Central memory CD8-positive, alpha-beta T cell (primary cell): ENCODE measurements at places on chromosomes 4 and X.

DNA sequence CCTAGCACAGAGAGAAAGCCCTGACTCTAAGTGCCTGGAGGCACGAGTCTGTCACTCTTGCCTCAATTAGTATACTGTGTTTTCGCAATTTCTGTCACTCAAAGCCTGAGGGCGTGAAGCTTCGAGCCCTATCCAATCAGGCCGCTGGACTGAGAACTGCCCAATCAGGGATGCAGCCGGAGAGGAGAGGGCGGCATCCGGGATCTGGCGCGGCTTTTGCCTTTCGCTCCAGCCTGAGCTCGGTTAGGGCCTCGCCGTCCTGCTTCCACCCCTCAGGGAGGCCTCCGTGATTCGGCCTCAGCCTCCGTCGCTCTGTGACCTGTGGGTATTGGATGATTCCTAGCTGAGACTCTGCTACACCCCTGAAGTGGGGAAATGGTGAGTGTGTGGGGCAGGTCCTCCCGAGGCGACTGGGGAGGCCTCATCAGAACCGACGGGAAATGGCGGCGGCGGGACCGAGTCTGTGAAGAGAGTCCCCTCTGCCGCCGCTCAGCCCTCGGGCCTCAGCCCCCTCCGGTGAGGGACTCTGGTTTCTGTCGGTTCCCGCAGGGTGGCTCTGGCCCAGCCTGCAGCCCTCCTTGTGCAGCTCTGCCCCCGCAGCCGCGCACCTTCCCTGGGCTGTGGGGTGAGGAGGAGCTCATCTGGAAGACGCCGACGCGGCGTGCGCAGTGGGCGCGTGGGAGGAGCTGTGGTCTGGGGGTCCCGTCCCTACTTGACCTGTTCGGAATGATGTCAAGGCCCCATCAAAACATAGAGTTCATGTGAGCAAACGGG is 48.5 kb downstream of the ZNF141 start:
- peaks cover 12% of the 10 kb centered on the region for H3K4me1 ChIP-seq
- no peak overlapping the region for H3K27ac ChIP-seq
- H3K4me3 ChIP-seq: no peak overlapping the region
- H3K36me3 ChIP-seq: peaks cover 3% of the 10 kb centered on the region
- DNase-seq: no peak
- no peaks in the 10 kb centered on the region for H3K27me3 ChIP-seq

- no peak overlapping the region for H3K4me3 ChIP-seq
- H3K27me3 ChIP-seq: no peaks in the 10 kb centered on the region
- no peak overlapping the region for H3K27ac ChIP-seq
- peaks cover 68% of the 10 kb centered on the region for H3K4me1 ChIP-seq
- no peak for DNase-seq
Measured at GRCh38 chrX:63744850-63745394, 40.1 kb downstream of the ARHGEF9 start.

GRCh38 chr4:129908117-129908516 is 812.2 kb downstream of the C4orf33 start:
- H3K36me3 ChIP-seq: no peaks in the 10 kb centered on the region
- H3K4me3 ChIP-seq: no peak overlapping the region
- no peak for DNase-seq
- no peaks in the 10 kb centered on the region for H3K4me1 ChIP-seq
- H3K27me3 ChIP-seq: no peaks in the 10 kb centered on the region

DNA sequence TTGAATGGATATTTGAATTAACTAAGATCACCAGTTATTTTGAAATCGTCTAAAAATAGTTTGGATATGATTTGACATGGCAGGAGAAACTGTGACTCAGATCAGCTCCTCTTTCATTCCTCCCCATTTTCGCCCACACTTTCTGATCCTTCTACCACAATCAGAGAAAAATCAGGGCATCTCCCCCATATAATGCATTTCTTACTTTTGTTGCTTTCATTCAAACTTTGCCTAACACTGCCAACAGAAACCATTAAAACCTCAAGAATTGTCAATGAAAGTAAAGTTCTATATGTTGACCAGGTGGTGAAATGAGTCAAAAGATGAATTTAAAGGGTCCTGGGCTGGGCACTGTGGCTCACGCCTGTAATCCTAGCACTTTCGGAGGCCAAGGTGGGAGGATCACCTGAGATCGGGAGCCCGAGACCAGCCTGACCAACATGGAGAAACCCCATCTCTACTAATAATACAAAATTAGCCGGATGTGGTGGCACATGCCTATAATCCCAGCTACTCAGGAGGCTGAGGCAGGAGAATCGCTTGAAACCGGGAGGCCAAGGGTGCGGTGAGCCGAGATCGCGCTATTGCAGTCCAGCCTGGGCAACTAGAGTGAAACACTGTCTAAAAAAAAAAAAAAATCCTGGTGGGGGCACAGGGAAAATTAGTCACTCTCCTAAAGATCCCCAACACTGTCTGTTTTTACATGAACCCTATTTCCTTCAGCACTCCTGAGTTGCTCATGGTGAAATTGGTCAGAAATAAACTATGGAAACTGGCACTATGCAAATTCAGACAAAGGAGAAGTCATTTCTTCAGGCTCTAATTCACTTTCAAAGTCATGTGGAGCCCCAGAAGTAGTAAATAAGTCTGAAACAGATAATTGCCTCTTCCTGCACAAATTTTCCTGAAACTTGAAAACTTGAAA is 122.8 kb upstream of the NOCT start:
- no peak overlapping the region for H3K4me3 ChIP-seq
- H3K4me1 ChIP-seq: no peaks in the 10 kb centered on the region
- H3K36me3 ChIP-seq: no peaks in the 10 kb centered on the region
- peaks cover 18% of the 10 kb centered on the region for H3K27me3 ChIP-seq
- H3K27ac ChIP-seq: no peak overlapping the region
- no peak for DNase-seq

DNA sequence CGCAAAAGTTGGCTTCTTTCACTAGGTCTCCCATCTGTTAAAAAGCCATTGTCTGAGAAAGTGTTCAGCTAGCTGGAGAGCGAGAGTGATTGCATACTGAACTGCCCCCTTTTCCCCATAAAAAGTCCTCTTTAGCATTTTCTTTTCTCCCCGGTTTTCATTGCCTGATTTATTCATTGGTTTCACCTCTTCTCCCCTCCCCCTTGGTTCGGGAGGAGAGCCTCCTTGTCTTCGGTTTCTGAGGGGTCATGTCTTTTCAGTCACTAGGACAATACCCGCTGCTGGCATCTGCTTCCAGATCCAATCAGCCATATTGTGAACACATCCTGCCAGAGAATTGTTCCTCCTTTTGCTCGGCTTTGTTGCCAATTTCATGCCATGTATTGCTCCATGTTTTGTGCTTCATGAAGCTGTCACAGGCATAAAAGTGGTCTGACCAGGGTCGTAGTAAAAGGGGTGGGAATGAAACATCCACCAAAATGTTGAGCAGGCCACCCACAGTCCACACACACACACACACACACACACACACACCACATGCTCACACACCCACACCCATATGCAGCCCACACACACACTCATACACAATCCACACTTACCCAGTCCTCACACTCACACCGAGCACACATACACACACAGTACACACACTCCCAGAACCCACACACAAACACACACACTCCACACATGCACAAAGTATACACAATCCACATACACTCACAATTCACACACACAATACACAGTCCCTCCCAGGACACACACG is 136.0 kb downstream of the NKX6-1 start:
- no peaks in the 10 kb centered on the region for H3K36me3 ChIP-seq
- no peak for DNase-seq
- no peaks in the 10 kb centered on the region for H3K27me3 ChIP-seq
- H3K4me3 ChIP-seq: no peak overlapping the region
- no peak overlapping the region for H3K27ac ChIP-seq

DNA sequence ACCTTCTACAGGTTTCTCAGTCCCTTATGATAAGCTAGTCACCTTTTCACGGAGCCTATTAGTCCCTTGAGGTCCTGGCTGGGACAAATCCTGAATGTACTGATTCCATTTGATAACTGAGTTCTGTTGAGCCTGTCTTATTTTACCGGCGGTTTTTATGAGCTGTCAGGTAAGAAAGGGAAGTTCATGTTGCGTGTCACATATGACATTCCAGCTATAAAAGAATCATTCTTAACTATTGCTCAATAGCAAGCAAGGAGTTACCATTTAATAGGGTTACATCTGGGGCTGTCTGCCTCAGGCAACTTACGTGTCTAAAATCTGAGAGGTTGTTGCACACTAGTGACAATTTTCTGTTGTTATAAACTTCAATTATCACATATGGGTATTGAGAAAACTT is 394.6 kb downstream of the TECRL start:
- H3K27ac ChIP-seq: no peak overlapping the region
- H3K27me3 ChIP-seq: no peaks in the 10 kb centered on the region
- no peaks in the 10 kb centered on the region for H3K36me3 ChIP-seq
- DNase-seq: no peak

DNA sequence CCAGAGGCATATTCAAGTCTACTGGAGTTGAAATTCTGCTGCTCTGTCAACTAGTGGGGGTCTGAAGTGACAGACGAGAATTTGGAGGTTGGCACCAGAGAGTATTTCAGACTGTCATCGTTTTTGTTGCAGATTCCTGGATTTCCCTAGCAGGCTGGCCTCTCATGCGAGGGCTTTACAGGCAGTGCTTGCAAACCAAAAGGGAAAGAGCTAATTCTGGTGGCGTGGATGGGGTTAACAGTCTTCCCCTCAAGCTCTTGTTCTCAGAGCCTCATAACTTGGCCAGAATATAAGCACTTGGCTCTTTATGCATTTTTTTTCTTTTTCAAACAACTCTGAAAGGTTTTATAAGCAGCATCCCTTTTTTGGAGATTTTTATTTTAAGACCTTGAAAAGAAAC is at the start of gene SPARCL1:
Gene SPARCL1, minus strand, starts transcription at position 190 of the 400 bp plus-strand sequence. CDS start 29,802 bp downstream, outside the sequence.
- no peak within 1 kb of the TSS for H3K4me3 ChIP-seq
- no peaks in the 10 kb centered on the region for H3K36me3 ChIP-seq
- DNase-seq: no peak
- H3K27me3 ChIP-seq: peaks cover 7% of the 10 kb centered on the region
- H3K27ac ChIP-seq: no peak within 1 kb of the TSS

GRCh38 chrX:120306630-120307029 is 4.6 kb downstream of the TMEM255A start:
- peaks cover 11% of the 10 kb centered on the region for H3K36me3 ChIP-seq
- DNase-seq: no peak
- H3K27ac ChIP-seq: no peak overlapping the region
- no peak overlapping the region for H3K4me3 ChIP-seq
- H3K27me3 ChIP-seq: no peaks in the 10 kb centered on the region

GRCh38 chr4:37762294-37762990 is 64.0 kb upstream of the PGM2 start:
- H3K27ac ChIP-seq: no peak overlapping the region
- H3K4me1 ChIP-seq: no peaks in the 10 kb centered on the region
- no peaks in the 10 kb centered on the region for H3K36me3 ChIP-seq
- DNase-seq: no peak

DNA sequence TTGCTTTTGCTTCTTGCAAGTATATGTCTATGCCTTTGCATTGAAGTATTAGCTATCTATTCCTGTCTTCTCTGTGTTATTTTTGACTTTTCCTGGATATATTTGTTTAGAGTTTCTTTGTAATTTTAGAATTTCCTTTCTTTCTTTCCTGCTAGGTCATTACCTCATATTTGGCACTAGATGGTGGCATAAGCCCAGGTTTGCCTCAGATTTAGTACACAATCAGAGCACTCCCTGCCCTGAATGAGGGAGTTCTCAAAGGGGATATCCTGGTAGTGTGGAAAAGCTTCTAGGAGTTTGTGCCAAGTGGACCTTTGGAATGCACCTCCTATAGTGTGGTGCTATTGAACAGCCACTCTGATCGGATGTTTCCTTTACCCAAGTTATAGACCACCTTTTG is 181.6 kb downstream of the UGT8 start:
- H3K27ac ChIP-seq: no peak overlapping the region
- DNase-seq: no peak
- H3K4me1 ChIP-seq: no peaks in the 10 kb centered on the region
- H3K36me3 ChIP-seq: peaks cover 2% of the 10 kb centered on the region

GRCh38 chr4:53122280-53123116 is 243.4 kb downstream of the SCFD2 start:
- no peaks in the 10 kb centered on the region for H3K27me3 ChIP-seq
- H3K4me1 ChIP-seq: no peaks in the 10 kb centered on the region
- no peak overlapping the region for H3K4me3 ChIP-seq

DNA sequence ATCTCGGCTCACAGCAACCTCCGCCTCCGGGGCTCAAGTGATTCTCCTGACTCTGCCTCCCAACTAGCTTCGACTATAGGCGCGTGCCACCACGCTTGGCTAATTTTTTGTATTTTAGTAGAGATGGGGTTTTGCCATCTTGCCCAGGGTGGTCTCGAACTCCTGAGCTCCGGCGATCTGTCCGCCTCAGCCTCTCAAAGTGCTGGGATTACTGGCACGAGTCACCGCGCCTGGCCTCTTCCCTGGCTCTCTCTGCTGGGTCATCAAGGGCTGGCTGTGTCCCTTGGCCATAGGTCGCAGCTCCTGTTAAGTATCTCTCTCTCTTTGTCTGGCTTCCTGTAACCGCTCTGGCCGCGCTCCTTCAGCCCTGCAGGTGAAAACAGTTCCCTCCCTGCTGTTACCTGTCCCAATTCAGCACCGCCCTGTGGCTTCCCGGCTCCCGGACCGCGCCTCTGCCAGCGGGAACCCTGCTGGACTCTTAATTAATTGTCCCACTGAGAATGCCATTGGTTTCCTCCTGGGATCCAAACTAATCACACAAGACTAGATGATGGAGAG is 1.3 kb upstream of the RGS12 start:
- H3K4me3 ChIP-seq: peak overlapping the region; percentile 91
- peaks cover 25% of the 10 kb centered on the region for H3K4me1 ChIP-seq
- peaks cover 18% of the 10 kb centered on the region for H3K27me3 ChIP-seq
- no peak for DNase-seq
- H3K36me3 ChIP-seq: peaks cover 4% of the 10 kb centered on the region

- no peak overlapping the region for H3K4me3 ChIP-seq
- H3K27ac ChIP-seq: no peak overlapping the region
- H3K27me3 ChIP-seq: no peaks in the 10 kb centered on the region
- DNase-seq: no peak
- peaks cover 12% of the 10 kb centered on the region for H3K36me3 ChIP-seq
Measured at GRCh38 chrX:24515447-24515846, 50.4 kb downstream of the PDK3 start.

GRCh38 chr4:2036866-2037265 is 22.3 kb upstream of the NAT8L start:
- no peak overlapping the region for H3K27ac ChIP-seq
- H3K4me3 ChIP-seq: no peak overlapping the region
- H3K27me3 ChIP-seq: peaks cover 66% of the 10 kb centered on the region
- DNase-seq: no peak
- H3K4me1 ChIP-seq: no peaks in the 10 kb centered on the region
- peaks cover 2% of the 10 kb centered on the region for H3K36me3 ChIP-seq

- no peak for DNase-seq
- H3K4me1 ChIP-seq: no peaks in the 10 kb centered on the region
- H3K4me3 ChIP-seq: no peak overlapping the region
- peaks cover 7% of the 10 kb centered on the region for H3K27me3 ChIP-seq
- no peak overlapping the region for H3K27ac ChIP-seq
Measured at GRCh38 chr4:100875296-100876068, 357.7 kb upstream of the EMCN start.

GRCh38 chrX:13764281-13764680 is 29.7 kb downstream of the OFD1 start:
- H3K4me1 ChIP-seq: peaks cover 19% of the 10 kb centered on the region
- H3K36me3 ChIP-seq: peaks cover 50% of the 10 kb centered on the region
- DNase-seq: no peak
- no peaks in the 10 kb centered on the region for H3K27me3 ChIP-seq

GRCh38 chr4:146981651-146982050 is 36.0 kb upstream of the TTC29 start:
- DNase-seq: no peak
- no peaks in the 10 kb centered on the region for H3K36me3 ChIP-seq
- H3K27me3 ChIP-seq: peaks cover 37% of the 10 kb centered on the region
- no peak overlapping the region for H3K4me3 ChIP-seq
- no peaks in the 10 kb centered on the region for H3K4me1 ChIP-seq

GRCh38 chrX:71814123-71814912 is 51.2 kb downstream of the CXorf49B start:
- no peak overlapping the region for H3K27ac ChIP-seq
- H3K4me1 ChIP-seq: no peaks in the 10 kb centered on the region
- H3K4me3 ChIP-seq: no peak overlapping the region
- H3K27me3 ChIP-seq: peaks cover 26% of the 10 kb centered on the region
- no peaks in the 10 kb centered on the region for H3K36me3 ChIP-seq
